ENCODE measurements at places on chromosomes 2 and 18. TPM values are rescaled to one million over a fixed set of nuclear protein-coding genes. Genes with fewer than 3 reads are reported as not detected.

GPR45 gene
- total RNA-seq = not detected

HOXD13 gene
- total RNA-seq = not detected

SERPINB12 gene
- not detected for total RNA-seq

ASB18 gene
- total RNA-seq = not detected

ROCK1 gene
- 50.0 TPM for total RNA-seq

FHOD3 gene
- total RNA-seq = 0.06 TPM

CRYGD gene
- not detected for total RNA-seq

FOXI3 gene
- total RNA-seq = not detected

UGT1A5 gene
- total RNA-seq = not detected

DSG1 gene
- not detected for total RNA-seq

GKN1 gene
- not detected for total RNA-seq

SLC11A1 gene
- 0.13 TPM for total RNA-seq

LIMS4 gene
- 42.7 TPM for total RNA-seq

ALPI gene
- not detected for total RNA-seq

FNDC4 gene
- 11.6 TPM for total RNA-seq

OTX1 gene
- total RNA-seq = not detected

DES gene
- total RNA-seq = not detected

Data from bladder microvascular endothelial cell (primary cell).